Aorta (tissue), 5 donors: ENCODE measurements at places on chromosomes 7 and 10. TPM values are rescaled to one million over a fixed set of nuclear protein-coding genes. Genes with fewer than 3 reads are reported as not detected.

DNA sequence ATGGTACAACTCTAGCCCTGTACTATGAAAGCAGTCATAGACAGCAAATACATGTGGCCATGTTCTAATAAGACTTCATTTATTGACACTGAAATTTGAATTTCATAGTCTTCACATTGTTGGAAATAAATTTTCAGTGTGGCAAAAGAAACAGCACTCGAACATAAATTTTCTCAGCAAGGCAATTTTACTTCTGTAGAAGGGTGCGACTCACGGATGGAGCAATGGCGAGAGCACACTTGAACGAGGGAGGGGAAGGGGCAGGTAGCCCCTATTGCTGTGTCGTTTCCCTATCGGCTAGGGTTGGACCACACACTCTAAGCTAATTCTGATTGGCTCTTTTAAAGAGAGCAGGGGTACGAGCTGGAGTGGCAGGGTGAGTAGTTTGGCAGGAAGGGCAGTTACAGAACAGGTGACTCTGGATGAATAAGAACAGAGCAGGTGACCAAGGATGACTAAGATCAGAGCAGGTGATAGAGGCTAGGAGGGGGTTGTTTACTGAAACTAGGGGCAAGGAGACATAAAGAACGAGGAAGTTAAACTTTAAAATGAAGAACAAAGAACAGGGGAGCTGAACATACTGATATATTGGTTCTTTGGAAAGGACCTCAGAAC, 52.0 kb downstream of the LRRC4 start:
- no peak for DNase-seq

DNA sequence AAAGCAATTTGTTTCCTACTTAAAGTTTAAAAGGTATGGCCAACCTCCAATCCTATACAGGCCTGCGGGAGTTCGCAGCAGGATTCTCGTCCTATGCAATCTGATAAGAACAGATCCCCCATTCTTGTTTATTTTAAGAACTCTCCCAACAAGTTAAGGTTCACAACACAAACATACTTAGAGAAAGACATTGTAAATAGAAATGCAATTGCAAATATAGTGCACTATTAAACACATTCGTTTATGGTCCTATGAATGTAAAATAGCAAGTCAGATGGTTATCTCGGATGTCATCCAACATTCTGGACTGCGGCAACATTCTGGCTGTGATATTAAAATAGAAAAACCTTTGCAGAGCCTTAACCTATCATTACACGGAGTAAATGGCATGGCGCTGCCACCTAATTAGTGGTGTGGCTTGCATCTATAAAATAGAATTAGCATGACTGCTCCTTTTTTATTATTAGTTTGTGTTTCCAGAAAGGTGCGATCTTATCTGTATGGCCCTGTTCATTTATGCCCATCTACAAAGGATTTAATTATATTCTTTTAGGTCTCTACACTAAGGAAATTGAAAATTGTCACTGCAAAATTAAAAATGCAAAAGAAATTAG, 37.0 kb downstream of the BEND7 start:
- no peak for DNase-seq

GRCh38 chr7:149635561-149636329, 137.6 kb downstream of the ZNF467 start:
- DNase-seq, result no peak

DNA sequence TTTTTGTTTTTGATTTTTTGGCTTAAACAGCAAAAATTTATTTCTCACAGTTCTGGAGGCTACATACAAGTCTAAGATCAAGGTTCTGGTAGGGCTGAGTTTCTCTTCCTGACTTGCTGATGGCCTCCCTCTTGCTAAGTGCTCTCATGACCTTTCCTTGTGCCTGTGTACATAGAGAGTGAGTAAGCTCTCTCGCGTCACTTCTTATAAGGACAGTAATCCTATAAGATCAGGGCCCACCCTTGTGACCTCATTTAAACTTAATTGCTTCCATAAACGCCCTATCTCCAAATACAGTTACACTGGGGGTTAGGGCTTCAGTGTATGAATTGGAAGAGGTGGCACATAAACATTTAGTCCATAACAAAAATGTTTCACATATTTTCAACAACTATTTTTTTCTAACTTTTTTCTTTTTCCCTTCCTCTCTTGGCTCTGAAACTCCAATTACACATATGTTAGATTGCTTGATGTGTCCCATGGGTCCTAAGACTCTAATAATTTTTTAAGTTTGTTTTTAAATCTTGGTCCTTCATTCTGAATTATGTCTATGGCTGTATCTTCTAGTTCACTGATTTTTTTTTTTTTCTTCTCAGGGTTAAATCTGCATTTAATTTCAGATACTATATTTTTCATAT, 149.8 kb downstream of the HBP1 start:
- DNase-seq, result no peak

GRCh38 chr7:99089914-99090629, 53.8 kb downstream of the SMURF1 start:
- no peak for DNase-seq

DNA sequence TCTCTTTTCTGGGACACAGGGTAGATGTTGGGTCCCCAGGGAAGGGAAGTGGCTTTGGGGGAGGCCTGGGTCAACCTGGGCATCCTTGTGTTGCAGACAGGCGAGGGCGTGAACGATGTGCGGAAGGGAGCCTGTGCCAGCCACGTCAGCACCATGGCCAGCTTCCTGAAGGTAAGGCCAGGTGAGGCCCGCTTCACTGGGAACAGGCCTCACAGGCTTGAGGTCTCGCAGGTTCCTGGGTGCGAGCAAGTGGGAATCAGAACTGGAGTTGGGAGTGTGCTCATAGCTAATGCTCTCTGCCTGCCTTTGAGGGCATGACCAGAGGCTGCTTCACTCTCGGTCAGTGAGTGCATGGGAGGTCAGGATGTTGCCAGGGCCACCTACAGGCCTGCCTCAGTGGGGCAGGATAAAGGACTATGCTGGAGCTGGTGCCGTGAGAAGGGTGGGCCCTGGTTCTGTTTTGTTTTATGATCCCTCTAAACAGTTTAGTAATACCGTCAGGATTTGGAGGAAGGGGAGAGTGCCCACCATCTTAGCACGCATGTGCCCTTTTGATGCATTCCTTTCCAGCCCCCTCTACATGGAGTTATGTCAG, 8.4 kb downstream of the DBNL start:
- DNase-seq, result peak; percentile 38

- peak; percentile 75 for DNase-seq
Observed at GRCh38 chr7:45726883-45727282, 146.0 kb downstream of the CCDC201 start.

GRCh38 chr7:113392841-113393540, 274.6 kb upstream of the SMIM30 start:
- DNase-seq, result no peak

GRCh38 chr10:122678266-122678665, 21.4 kb downstream of the C10orf120 start:
- DNase-seq, result no peak

HOXA10 gene
- 1.5 TPM for total RNA-seq

SH2D4B gene
- total RNA-seq, result 0.27 TPM

EPDR1 gene
- total RNA-seq, result 39.0 TPM
